Neural progenitor cell (in vitro differentiated cells): ENCODE measurements at places on chromosomes 2 and 18.

- no peak for DNase-seq
These were observed 1477.6 kb upstream of the NXPH2 start for GRCh38 chr2:140257692-140258300.

- no peak for DNase-seq
These were observed 7.8 kb downstream of the MTHFD2 start for GRCh38 chr2:74206180-74206688.

DNA sequence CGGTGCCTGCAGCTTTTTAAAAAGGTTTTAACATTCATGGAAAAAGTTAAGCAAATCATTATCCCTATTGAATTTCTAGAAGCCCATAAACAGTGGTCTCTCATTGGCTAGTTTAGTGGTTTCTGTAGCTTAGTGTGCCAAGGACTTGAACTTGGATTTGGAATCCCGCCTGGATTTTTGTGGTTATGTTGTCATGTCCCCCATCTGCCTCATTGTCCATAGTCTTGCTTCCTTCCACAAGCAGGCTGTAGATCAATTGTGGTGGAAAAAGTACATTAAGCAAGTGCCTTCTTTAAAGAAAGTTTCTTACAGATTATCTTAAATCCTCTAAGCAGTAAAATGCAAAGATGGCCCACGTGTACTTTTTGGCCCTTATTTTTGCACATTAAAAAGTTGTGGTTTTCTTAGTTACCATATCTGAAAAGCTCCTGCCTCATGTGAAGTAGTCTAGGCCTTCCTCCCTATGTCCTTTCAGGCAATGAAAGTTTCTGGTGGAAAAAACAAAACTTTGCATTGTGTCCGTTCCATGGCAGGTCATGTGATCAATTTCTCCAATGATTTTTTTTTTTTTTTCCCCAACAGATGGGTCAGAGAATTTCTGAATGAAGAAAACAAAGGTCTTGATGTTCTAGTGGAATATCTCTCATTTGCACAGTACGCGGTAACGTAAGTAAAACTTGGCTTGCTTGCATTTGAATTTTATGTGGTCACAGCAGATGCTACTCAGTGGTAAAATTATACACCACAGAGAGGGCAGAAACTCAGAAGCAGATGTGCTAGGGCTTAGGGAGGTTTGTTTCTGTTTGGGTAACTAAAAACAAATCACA lies 158.9 kb downstream of the PRPF40A start:
- DNase-seq = no peak

GRCh38 chr2:42978175-42978886 lies 185.9 kb upstream of the HAAO start:
- no peak for DNase-seq

DNA sequence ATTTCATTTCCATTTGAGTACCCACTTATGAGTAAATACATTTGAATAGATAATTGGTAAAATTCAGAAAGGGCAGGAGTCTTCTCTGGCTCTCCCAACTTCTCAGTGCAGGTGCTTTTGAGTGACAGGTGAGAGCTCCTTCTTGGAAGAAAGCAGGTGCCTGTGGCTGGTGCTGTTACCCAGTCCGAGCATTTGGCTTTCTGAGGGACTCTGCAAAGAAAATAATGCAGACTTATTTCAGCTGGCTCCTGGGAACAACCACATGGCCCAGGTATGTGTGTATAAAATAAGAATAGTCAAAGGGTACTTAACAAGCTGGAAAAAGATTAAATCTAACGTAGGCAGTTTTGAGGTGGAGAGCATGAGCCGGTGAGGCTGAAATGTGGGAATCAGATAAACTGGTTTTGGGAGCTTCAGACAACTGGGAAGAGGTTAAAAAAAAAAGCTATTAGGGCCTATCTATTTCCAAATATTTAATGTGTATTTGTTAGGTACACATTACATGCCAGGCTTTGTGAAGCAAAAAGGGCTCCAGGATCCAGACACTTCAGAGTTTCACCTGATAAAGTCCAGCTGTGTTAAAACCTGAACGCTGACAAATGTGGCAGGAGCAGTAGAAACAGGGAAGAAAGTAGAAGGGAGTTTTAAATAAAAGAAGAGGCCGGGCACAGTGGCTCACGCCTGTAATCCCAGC lies 20.6 kb downstream of the ZNF236 start:
- no peak for DNase-seq

DNA sequence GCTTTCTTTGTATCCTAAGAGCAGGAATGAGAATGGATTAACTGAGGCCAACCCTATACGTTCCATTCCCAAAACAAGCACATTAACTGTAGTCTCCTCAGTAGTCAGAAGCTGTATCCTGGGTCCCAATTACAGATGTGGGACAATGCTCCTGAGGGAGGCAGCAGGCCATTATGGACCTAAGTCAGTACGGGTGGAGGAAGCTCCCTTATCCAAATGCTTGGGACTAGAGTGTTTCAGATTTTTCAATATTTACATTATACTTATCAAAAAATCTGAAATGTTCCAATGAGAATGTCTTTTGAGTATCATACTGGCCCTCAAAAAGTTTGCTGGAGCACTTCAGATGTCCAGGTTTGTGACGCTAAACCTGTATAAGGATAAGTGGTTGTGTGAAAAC lies 90.1 kb downstream of the PRELID3A start:
- no peak for DNase-seq

DNA sequence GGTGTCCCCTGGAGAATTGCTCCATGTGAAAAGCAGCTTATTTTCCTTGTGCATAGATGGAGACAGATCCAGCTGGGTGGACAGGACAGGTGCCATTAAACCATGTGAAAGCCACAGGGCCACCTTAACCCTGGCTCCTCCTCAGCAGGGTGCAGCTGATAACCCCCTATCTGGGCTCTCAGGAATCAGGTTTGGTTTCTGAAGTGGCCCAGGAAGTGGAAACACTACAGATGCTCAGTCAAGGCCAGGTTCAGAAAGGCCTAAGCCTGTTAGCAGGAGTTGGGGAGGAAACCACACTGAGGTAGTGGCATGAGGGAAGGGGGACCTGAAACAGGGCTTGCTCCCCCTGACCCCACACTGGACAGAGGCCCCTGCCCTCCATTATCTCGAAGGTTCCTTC lies 217.0 kb downstream of the SPP2 start:
- DNase-seq = no peak

- no peak for DNase-seq
These were observed 8.8 kb upstream of the GFPT1 start for GRCh38 chr2:69395866-69396265.

GRCh38 chr2:126700677-126701076 lies 44.7 kb downstream of the GYPC start:
- DNase-seq = no peak

- no peak for DNase-seq
These were observed 125.5 kb upstream of the SIX2 start for GRCh38 chr2:45134726-45135125.

- no peak for DNase-seq
These were observed 686.9 kb upstream of the NRXN1 start for GRCh38 chr2:51718881-51719280.

- no peak for DNase-seq
These were observed 42.8 kb downstream of the LPIN1 start for GRCh38 chr2:11789243-11789642.

GRCh38 chr2:133821107-133821760 lies 253.0 kb upstream of the NCKAP5 start:
- no peak for DNase-seq

DNA sequence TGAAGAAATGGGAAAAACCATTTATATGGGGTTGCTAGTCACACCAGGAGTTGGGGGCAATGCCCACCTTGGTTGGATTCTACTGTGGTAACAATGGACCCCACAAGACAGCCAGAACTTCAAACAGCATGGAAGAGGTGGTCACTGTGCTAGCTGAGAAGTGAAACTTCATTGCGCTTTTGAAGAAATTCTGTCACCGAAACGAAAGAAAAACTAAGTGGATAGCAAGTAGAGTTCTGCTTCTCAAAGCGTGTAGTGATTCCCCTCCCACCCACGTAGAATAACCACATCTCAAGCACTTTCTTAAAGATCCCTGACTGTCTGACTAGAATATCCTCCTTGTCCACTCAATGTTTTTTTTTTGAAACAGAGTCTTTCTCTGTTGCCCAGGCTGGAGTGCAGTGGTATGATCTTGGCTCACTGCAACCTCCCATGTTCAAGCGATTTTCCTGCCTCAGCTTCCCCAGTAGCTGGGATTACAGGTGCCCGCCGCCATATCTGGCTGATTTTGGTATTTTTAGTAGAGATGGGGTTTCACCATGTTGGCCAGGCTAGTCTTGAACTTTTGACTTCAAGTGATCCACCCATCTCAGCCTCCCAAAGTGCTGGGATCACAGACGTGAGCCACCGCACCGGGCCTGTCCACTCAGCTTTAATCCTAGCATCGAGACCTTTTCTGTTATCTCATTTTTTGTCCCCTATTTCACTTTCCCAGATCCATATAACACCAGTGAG lies 30.1 kb upstream of the CCL20 start:
- no peak for DNase-seq
